Stimulated activated CD8-positive, alpha-beta memory T cell treated with anti-CD3 and anti-CD28 coated beads, Interleukin-15, amount 100 ng/mL, for 4 hours (primary cell): ENCODE measurements at places on chromosomes 7 and 10.

DNA sequence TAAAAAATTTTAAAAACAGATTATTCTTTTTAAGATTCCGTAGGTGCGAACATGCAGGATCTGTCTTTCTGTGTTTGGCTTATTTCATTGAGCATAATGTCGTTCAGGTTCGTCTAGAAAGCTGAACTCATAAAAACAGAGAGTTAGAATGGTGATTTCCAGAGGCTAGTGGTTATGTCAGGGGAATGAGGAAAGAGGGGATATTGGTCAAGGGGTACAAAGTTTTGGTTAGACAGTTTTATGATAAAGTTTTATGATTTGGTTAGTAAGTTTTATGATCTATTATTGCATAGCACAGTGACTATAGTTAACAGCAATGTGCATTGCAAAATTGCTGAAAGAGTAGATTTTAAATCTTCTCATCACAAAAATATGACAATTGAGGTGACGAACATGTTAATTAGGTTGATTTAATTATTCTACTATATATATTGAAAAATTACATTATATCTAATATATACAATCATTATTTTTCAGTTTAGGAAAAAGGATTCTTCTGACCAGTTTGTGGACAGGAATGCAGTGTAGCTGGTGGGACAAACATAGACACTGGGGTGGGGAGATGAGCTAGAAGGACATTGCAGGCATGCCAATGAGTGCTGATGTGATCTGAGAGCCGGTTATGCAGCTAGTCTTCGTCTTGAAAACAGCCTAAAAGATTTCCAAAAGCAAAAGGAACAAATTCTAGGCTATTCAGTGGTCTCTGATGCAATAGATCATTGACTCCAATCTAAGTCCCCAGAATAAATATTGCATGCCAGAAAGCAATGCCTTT lies 31.3 kb upstream of the MALRD1 start:
- no peak for DNase-seq

GRCh38 chr10:53491774-53492173 lies 719.2 kb upstream of the MBL2 start:
- DNase-seq = no peak

DNA sequence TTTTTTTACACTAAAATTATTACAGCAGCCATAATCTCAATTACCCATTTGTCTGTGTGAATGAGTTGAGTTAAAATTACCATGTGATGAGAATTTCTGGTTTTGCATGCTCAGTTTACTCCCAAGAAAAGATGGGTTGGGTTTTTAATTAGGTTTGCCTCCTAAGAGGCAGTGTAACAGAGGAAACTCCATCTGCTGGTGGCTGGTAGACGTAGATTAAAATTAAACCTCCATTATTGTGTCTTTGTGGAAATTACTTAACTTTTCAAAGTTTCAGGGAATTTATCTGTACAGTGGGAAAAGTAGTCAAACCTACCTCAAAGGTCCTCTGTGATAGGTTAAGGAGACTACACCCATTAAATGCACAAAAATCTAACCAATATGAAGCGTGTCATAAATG lies 954.2 kb downstream of the PCDH15 start:
- no peak for DNase-seq

- DNase-seq = no peak
These were observed 112.3 kb downstream of the HPSE2 start for GRCh38 chr10:99123336-99123735.

GRCh38 chr7:28587211-28587610 lies 174.9 kb downstream of the CREB5 start:
- DNase-seq = no peak

DNA sequence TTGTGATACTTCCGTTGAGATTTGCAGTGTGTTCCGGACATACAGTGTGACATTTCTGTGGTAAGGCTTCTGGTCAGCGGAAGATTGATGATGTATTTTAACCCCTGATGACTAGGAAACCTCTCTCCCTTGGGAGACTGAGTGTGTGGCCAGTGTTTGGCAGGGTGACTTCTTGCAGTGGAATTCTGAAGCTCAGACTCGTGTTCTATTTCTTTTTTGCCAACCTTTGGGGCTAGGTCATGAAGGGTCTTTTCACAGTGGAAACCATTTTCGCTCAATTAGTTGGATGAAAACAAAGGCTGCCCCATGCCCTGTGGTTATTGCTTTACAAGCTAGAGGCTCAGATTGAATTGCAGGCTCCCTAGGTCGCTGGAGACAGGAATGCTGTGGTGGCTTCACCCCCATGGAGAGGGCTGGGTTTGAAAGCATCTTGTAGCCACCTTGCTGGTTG lies 288.9 kb downstream of the BBS9 start:
- no peak for DNase-seq

- DNase-seq = no peak
These were observed 141.7 kb upstream of the COL1A2 start for GRCh38 chr7:94252971-94253370.

DNA sequence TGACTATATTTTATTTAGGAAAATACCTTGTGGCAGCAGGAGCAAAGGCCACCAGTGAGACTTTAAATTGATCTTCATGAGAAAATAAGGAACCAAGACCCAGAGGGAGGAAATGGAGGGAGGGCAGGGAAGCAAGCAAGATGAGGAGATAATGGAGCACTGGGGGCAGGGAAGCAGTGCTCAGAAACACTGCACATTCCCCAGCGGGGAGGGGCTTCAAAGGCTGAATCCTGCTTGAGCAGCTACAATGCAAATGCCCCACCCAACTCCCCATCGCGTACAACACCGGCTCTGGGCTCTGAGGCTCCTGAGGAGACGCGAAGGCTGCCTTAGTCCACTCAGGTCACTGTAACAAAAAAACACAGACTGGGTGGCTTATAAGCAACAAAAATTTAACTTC lies 503.8 kb downstream of the GRID1 start:
- DNase-seq = no peak

- no peak for DNase-seq
These were observed 139.0 kb upstream of the TNS3 start for GRCh38 chr7:47720907-47721244.

DNA sequence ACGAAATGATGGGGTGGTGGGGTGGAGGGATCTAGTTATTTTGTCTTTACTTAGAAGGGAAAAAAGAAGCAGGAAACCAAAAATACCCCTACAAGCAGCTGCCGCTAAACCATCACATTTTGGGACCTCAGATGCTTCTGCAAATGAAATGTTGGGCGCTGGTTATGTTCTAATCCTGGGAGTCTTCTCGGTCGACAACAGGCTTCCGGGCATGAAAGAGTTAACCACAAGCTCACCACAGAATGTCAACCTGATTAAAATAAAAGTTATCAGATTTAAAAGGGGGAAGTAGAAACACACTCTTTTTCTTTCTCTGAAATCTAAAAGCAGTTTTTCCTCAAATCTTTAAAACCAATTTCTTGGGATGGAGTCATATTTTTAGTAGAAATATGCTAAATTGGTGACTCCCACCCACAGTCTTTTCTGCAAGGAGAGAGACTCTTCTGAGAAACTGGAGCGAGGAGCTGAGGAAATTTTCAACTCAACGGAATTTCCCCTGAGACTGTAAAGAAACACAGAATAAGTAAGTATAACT lies 16.8 kb downstream of the IL2RA start:
- DNase-seq = no peak

GRCh38 chr7:37732253-37732652 lies 48.7 kb downstream of the GPR141 start:
- no peak for DNase-seq

DNA sequence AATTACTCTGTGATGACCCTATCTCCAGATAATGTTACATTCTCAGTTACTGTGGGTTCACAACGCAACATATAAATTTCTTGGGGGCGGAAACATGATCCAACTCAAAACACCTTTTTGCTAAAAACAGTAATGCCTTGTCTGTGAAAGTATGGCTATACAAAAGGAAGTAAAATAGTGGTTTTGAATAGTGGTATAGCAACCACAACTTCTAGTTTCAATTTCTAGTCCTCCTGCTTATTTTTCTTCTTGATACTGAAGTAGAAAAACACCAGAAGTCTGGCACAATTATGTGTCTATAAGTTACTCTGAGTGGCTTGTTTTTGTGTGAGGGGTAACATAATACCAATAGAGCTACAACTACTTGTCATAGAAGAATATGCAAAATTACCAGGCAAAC lies 21.5 kb upstream of the ZNF800 start:
- no peak for DNase-seq

DNA sequence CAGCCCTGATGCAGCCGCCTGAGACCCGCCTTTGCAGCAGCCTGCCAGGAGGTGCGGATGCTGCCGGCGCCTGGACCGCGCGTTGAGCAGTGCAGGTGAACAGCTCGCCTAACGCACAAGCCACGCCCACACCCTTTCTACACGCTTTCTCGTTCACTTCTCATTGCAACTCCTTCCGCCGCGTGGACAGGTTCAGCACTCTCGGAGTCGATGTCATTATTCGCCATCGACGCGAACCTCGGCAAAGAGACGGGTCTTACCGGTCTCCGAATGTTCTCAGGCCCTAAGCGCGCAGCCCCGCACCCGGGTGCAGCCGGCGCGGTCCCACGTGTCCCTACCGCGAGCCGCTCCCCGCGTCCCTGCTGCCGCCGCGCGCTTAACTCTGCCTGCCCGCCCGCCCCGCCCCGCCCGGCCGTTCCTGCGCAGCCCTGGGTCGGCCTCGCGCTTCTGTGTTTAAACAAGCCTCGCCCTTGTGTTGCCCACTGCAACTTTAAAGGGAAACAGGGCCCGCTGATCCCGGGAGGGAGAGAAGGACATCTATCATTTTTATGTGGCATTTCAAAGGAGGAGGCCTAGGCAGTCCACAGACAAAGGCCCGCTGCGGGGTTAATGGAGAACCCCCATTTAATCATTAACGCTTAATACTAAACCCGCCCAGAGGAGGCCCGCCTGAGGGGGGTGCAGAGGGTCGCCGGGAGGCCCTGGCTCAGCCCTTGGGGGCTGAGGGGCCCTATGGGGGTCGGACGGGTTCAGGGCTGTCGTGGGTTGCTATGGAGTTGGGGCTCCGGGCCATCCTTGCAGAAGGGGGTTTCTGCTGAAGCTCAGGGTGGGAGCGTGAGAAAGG lies 128.5 kb downstream of the WDR11 start:
- no peak for DNase-seq

GRCh38 chr10:1589257-1589656 lies 148.1 kb downstream of the ADARB2 start:
- no peak for DNase-seq

GRCh38 chr7:146956853-146957252 lies 840.3 kb downstream of the CNTNAP2 start:
- DNase-seq = no peak

- DNase-seq = no peak
These were observed 87.7 kb upstream of the EGR2 start for GRCh38 chr10:62903828-62904227.

GRCh38 chr7:95198863-95199262 lies 125.5 kb downstream of the PON1 start:
- DNase-seq = no peak

DNA sequence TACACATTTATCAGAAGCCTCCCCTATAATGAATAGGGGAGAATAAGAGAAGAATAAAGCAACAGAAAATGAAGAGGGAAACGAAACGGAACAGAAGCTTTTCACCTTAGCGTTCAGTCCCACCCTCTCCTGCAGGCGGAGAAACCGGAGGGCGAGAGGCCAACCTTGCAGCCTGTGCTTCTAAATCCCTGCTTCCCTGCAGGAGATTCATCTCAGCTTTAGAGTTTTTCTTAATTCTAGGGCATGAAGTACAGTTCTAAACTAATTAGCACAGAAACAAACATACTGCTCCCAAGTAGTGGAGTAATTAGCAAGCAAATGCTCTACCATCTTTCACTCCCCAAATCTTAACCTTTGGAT lies 107.2 kb downstream of the CUBN start:
- no peak for DNase-seq

DNA sequence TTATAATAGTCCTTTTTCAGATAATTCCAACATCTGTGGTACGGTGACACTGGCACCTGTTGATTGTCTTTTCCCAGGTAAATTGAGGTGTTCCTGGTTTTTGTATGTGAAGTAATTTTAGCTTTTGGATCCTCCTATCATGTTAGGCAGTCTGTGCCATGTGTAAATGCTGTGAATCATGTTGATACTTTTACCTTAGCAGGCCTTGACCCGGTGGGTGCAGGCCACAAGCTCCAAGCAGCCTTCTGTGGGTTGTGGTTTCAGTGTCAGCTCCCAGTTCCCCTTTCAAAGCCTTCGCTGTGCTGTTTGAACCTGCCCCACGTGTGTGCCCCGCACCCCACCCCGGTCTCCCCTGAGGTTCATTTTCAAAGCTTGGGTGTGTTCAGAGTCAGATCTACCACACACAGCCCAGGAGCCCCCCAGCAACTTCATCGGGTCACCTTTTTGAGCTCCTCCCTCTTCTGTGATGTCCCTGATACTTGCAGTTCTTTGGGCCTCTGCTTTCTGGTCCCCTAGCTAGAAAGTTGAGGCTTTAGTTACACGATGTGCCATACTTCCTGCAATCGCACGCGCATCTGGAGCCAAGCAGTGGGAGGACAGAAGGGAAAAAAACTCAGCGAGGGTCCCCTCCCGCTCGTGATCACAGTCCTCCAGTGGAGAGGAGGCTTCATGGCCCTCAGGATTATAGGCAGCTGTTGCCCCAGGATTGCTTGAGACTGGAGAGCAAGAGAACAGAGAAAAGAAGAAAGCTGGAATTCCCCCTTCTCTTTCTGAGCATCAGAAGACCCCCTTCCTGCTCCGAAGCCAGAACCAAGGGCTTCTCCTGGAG lies 8.7 kb upstream of the BHLHA15 start:
- peak; percentile 41 for DNase-seq

GRCh38 chr7:42572056-42572455 lies 335.0 kb upstream of the GLI3 start:
- no peak for DNase-seq

GRCh38 chr7:125033506-125033905 lies 103.9 kb upstream of the POT1 start:
- no peak for DNase-seq

DNA sequence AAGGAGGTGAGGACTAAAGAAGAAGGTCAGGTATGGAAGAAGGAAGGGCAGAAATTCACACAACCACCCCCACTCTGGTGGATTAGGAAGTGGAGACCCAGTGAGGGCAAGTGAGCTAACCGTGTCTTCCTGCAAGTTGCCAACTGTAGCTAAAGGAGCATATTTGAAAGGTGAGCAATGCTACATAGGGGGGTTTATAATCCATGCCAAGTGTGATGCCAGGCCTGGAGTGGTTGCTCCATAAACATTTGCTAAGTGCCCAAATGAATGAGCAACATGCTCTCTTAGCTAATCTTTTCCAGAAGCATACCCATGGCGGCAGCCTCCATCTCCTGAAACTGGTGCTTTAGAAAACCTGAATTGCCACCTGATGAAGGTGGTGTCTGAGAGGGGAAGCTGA lies 121.6 kb downstream of the LRRC18 start:
- DNase-seq = no peak

GRCh38 chr7:1703871-1704810 lies 34.1 kb downstream of the ELFN1 start:
- DNase-seq = no peak

DNA sequence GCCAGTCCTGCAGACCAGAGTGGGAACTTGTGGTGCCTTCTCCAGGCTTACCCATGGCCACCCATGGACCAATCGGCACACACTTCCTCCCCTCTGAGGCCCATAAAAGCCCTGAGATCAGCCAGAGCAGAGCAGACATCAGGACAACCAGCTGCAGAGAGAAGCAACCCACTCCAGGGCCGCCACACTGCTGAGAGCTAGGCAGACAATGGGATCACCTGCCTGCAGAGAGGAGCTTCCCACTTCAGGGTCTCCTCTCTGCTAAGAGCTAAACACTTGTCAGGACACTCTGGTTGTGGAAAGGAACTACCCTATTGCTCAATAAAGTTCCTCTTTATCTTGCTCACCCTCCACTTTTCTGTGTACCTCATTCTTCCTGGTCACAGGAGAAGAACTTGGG lies 34.0 kb downstream of the C7orf25 start:
- DNase-seq = no peak
